ENCODE measurements at places on chromosomes 5 and 9. TPM values are rescaled to one million over a fixed set of nuclear protein-coding genes. Genes with fewer than 3 reads are reported as not detected.
A peak's percentile ranks its signal among the peaks of the same experiment; 100 is the strongest.

DNA sequence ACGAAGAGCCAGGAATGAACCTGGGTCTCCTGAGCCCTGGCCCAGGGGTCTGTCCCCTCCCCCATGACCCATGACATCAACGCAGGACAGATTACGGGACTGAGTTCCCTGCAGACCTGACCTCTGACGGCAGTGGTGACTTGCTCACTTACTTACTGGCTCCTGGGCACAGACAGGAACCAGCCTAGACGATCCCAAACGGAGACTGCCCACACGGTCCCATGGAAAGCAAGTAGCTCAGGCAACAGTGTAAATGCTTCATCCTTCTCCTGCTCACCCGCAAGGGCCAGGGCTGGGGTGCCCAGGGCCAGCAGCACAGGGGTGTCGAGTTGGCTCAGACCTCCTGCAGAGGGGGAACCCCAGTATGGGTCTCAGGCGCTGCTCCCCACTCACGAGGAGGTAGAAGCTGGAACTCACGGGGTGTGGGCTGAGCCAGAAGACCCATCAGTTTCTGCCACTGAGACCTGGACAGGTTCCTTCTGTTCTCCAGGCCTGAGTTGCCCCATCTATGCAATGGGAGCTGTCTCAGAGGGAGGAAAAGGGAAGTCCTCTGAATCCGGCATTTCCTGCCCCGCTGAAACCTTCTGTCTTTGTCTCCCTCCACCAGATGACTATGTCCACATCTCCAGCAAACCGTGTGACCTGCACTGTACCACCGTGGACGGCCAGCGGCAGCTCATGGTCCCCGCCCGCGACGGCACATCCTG, 5.6 kb downstream of the ADAMTSL2 start:
- DNase-seq: no peak

DNA sequence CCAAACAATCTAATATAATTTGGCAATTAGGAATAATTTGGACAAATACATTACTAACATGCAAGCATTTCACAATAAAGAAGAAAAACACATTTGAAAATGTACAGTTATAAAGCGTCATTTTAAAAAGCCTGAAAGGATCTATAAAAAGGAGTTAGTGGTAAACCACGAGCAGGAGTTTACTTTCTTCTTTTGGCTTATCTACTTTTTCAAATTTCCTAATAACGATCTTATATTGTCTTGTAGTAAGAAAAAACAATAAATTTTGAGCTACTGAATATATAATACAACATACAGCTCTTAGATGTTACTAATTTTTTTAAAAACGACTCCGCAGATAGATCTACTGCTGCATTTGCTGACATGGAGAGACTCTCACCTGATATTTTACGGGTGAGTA, 79.9 kb downstream of the SMIM23 start:
- no peak for DNase-seq

GRCh38 chr9:130927995-130928900, 10.8 kb downstream of the FIBCD1 start:
- DNase-seq: no peak

DNA sequence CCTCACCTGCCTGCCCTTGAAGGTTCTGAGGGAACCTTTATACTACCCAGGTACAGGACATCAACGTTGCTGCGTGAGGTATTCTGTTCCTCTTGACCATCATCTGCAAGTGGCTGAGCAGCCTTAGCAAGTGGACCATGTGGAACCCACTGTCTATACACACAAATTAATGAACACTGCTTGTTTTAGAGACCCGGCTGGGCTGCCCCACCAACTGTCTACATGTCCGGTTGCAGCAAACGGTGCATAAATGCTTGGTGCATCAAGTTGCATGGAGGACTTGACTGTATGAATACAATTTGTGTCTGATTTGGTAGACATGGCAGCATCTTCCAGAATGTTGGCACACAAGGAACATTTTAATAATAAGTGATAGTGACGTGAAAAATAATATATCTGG, 65.8 kb downstream of the SEMA6A start:
- DNase-seq: no peak

GRCh38 chr9:102855641-102856040, 139.5 kb upstream of the CYLC2 start:
- no peak for DNase-seq

DNA sequence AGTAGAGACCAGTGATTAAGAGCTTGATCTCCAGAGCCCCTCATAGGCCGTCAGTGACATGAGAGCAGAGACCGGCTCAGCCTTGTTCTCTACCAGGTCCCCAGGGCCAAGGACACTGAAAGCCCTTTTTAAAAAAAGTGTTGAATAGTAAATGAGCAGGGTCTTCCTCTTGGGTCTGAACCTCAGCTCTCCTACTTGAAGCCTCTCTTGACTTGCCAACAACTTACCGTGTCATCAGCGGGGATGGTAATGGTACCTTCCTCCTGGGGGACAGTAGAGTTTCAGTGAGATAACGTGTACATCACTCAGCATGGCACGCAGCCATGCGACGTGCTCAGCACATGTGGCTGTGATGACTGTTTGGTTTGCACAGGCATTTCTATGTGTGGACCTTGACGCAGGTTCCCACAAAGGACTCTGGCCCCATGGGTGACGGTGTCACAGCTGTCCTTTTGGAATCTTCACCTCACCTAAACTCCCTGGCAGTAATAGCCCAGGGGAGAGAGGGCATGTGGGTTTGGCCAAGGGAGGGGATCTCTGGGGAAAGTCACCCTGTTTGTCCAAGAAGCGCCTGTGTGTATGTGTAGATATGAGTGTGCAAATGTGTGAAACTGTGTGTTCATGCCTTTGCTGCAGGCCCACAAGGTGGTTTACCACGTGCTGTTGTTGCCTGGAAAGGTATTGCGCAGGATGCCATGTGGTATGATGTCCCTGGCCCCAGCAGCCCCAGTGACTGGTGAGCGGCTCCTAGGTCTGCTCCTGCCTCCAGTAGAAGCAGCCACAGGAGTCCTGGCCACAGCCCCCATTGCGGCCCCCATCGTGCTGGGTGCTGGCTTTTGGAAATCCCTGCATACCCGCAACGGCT, 18.7 kb downstream of the ERGIC1 start:
- DNase-seq: no peak

- no peak for DNase-seq
Observed at GRCh38 chr9:134902936-134903335, 14.8 kb downstream of the FCN1 start.

- DNase-seq: no peak
Observed at GRCh38 chr5:87136096-87136495, 131.6 kb upstream of the RASA1 start.

DNA sequence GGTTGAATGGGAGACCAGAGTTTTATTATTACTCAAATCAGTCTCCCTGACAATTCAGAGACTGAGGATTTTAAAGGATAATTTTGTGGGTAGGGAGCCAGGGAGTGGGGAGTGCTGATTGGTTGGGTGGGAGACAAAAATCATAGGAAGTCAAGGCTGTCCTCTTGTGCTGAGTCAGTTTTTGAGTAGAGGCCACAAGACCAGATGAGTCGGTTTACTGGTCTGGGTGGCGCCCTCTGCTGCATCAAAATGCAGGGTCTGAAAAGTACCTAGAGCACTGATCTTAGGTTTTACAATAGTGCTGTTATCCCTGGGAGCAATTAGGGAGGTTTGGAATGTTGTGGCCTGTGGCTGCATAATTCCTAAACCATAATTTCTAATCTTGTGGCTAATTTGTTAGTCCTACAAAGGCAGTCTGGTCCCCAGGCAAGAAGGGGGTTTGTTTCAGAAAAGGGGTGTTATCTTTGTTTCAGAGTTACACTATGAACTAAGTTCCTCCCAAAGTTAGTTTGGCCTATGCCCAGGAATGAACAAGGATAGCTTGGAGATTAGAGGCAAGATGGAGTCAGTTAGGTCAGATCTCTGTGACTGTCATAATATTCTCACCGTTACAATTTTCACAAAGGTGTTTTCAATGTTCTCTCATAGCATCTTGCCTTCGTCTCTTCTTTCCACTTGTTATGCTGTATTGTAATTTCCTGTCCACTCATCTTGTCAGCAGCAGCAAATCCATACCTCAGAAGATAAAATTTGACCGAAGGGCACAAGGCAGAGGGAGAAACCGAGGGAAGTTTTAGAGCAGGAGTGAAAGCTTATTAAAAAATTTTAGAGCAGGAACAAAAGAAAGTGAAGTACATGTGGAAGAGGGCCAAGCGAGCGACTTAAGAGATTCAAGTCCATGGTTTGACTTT, 59.2 kb upstream of the CLINT1 start:
- DNase-seq: peak; percentile 77

DNA sequence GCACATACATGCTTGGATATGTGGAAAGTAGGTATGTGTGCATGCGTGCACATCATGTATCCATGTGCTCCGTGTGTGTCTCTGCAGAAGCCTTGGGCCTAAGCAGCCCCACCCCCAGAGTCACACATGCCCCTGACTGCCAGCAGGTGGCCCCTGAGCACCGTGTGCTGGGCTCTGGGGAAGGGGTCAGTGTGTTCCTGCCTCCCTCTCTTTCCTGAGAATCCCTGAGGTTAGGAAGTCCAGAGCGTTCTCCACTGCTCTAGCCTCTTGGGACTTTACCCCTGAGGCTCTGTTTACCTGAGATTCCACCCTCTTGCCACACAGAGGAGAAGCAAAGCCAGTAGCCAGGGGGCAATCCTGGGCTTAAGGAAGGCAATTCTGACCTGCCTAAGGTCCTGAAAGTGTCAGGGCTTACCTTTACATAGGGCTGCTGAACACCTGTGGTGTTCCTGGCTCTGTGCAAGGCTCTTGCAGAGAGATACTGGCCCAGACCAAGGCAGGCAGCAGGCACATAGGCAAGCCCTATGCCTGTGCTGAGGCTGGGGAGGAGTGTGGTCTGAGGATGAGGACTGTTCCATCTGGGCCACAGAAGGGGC, 207.3 kb downstream of the TMEM38B start:
- DNase-seq: peak; percentile 83

GRCh38 chr5:107539726-107540330, 130.9 kb downstream of the EFNA5 start:
- DNase-seq: no peak

GRCh38 chr9:25678846-25679360, 659 bp upstream of the TUSC1 start:
- DNase-seq: no peak

GRCh38 chr5:170408226-170408625, 19.1 kb upstream of the KCNMB1 start:
- DNase-seq: peak; percentile 81

- DNase-seq: no peak
Observed at GRCh38 chr9:121226175-121226574, 24.5 kb upstream of the RAB14 start.

DNA sequence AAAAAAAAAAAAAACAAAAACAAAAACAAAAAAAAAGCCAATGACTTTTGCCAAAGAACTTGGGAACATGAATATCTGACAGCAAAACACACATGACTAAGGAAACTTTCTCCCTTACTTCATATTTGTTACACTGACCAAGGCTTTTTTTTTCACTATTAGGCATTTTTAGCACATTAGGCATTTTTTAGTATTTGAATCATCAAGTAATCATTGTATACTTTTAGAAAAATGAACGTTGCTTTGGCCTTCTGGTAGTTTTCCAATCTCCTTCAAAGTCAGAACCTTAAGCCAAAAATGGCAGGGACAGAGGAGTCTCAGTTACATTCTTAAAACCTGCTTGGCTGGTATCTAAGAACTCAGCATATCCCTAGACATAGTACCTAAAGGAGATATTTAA, 19.3 kb downstream of the NREP start:
- DNase-seq: no peak

DNA sequence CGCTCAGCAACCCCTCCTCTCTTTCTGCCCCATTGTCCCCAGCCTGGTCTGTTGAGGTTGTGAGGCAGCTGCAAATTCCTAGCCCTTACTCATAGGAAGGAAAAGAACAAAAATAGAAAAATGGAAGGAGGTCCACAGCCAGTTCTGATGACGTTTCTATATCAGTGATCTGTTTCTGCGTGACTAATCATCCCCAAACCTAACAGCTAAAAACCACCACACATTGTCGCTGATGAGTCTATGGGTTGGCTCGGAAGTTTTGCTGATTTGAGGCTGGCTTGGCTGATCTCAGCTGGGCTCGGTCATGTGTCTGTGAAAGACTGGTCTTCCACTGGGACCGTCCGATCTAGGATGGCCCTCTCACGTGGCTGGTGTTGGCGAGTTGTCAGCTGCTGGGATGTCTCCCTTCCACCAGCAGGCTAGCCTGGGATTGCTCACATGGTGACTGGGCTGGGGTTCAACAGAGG, 200.6 kb upstream of the ZNF618 start:
- DNase-seq: no peak

DNA sequence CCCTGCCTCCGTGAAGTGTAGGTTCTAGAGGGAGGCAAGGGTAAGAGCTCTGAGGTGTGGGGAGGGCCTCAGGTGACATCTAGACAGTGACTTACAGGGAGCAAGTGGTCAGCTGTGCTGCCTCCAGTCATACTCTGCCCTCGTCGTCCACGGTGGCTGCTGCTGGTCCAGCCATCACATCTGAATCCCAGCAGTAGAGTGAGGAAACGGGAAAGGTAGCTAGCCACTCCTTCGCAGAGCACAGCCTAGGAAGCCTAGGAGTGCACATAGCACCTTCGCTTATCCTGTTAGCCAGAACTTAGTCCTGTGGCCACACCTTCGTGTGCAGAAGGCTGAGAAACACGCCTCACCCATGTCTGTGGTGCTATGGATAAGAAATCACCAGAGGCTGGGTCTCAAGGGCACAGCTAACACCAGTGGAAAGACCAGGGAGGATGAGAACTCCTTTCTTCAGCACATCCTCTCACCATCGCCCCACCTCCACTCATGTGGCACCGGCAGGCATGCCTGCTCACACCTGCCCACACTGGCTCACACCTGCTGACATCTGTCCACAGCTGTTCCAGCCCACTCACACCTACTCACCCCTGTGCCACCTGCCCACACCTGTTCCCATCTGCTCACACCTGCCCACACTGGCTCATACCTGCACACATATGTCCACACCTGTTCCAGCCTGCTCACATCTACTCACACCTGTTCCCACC, 44.5 kb upstream of the SLC6A19 start:
- DNase-seq: no peak

DNA sequence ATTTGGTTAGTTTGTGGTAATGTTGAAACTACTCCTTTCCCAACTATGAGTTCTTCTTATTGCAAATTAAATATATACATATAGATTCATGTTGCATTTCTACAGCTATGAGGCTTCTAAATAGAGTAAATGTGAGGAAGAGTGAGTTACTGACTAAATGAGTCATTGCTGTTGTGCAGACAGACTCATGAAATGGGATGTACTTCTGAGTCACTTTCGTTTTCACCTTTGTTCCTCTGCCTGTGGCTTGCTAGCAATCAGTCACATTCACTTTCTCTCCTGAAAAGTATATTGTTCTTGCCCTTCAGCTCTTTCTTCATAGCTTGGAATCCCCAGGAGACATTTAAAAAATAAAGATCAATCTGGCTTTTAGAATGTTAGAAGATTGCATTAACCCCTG, 295.5 kb upstream of the SMC2 start:
- no peak for DNase-seq

- DNase-seq: no peak
Observed at GRCh38 chr5:122408592-122409224, 96.7 kb downstream of the SNCAIP start.

GRCh38 chr5:10363519-10364185, 10.2 kb downstream of the MARCHF6 start:
- DNase-seq: no peak

Gene SMIM32
- total RNA-seq: 0.13 TPM

Gene FAM78A
- total RNA-seq: 0.32 TPM

Gene ARL14EPL
- total RNA-seq: not detected

Gene DCTN4
- total RNA-seq: 65.8 TPM

Gene ZDHHC11B
- total RNA-seq: 0.25 TPM

Gene TTLL11
- total RNA-seq: 0.75 TPM

Gene CBY3
- total RNA-seq: not detected

Gene PCDHGA11
- total RNA-seq: 13.3 TPM

Gene SAPCD2
- total RNA-seq: 5.7 TPM

Gene NPR3
- not detected for total RNA-seq

Gene SERINC5
- total RNA-seq: 126 TPM

Gene CDO1
- total RNA-seq: 18.4 TPM

Gene KCNIP1
- total RNA-seq: 2.8 TPM

Gene GABRA1
- total RNA-seq: not detected

Measured in neural progenitor cell (in vitro differentiated cells).